ENCODE measurements at places on chromosomes 1 and 21.

- DNase-seq = peak; percentile 89
These were observed at the start of gene TRAPPC10 for GRCh38 chr21:44011579-44012473. Gene TRAPPC10, plus strand, starts transcription at chr21:44012309. Its CDS starts 185 bp downstream, at chr21:44012494.

DNA sequence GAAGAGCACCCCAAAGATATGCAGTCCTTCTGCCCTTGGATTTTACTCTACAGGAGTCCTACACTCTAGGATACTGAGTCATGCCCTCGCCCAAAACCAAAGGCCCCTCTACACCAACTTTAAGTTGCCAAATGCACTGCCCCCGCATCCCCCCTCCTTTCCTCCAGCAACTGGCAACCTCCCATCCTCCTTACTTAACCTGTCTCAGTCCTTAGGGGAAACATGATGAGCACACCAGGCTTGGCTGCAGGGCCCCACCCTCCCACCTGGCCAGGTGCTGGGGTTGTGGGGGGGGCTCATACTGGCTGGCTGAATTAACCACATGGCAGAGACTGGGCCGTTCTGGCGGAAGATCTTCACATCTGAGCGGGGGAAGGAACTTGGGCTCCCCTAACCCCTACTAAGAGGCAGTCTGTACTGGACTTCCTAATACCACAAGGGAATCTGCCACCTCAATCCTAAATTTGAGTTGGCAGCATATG, 1.2 kb downstream of the HDGF start:
- DNase-seq = peak; percentile 69

GRCh38 chr21:28283641-28284490, 708.8 kb downstream of the LTN1 start:
- no peak for DNase-seq

- no peak for DNase-seq
These were observed 44.9 kb upstream of the EFHD2 start for GRCh38 chr1:15364740-15365139.

DNA sequence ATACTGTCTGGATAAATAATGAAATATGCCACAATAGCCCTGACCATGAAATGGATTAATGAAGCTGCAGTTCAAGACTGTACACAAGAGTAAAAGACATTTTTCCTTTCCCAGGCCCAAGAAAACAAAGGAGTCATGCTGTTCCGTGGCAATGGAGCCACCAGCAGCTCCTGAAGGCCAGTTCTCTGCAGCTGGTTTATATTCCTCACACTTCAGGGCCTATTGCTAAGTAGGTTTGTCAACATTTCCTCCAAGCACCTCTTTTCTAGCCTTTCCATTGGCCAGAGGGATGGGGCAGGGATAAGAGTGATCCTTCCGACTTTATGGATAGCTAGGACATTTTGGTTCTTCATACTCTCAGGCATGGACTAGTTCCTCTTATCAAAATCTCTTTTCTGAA, 24.2 kb upstream of the RGL1 start:
- no peak for DNase-seq

GRCh38 chr1:83756984-83757717, 241.8 kb downstream of the TTLL7 start:
- DNase-seq = no peak

DNA sequence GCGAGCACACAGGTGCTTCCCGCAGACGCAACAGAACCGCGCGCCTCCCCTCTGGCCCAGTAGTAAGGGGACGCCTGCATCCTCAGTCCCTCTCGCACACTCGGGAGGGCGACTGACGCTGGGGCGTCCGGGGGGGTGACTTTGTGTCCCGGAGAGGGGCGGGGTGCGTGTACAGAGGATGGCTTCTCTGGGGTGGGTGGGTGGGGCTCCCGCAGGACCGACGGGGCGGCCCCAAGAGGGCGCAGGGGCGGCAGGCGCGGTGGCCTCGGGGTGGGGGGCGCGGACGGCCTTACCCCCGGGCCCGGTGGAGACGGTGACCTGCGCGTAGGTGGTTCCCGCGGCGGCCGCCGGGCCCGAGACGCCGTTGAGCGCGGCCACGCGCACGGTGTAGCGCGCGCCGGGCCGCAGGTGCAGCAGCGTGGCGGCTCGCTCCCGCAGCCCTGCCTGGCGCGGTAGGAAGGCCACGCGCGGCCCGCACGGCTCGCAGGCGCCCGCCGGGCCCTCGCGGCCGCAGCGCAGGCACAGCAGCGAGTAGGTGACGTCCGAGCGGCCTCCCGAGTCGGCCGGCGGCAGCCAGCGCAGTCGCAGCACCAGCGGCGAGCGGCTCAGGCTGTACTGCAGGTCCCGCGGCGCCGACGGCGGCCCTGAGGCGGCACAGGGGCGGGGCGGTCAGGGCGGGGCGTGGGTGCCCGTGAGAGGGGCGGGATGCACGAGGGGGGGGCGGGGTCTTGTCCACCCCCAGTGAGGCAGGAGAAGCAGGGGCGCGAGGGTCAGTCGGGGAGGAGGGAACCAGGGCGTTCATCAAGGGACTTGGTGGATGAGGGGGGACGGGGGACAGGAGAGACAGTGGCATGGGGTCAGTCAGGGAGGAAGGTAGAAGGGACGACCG, 12.1 kb downstream of the EPHA10 start:
- DNase-seq = peak; percentile 38

DNA sequence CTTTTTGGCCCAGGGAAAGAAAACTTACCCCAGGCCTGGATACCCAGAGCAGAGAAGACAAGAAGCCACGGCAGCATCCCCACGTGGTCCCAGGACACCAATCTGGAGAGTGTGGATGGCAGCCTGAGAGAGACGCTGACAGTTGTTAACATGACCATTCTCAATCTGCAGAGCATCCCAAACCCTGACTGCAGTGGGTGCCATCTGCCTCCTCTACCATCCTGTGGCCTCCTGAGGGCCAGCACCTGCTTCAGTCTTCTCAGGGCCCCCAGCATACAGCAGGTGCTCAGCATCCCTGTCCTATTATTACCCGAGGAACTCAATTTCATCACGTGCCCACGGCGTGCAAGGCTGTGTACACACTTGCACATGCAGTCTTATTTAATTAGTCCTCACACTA, 785 bp downstream of the PGLYRP4 start:
- no peak for DNase-seq

GRCh38 chr1:107142140-107142542, 1.3 kb downstream of the NTNG1 start:
- no peak for DNase-seq

DNA sequence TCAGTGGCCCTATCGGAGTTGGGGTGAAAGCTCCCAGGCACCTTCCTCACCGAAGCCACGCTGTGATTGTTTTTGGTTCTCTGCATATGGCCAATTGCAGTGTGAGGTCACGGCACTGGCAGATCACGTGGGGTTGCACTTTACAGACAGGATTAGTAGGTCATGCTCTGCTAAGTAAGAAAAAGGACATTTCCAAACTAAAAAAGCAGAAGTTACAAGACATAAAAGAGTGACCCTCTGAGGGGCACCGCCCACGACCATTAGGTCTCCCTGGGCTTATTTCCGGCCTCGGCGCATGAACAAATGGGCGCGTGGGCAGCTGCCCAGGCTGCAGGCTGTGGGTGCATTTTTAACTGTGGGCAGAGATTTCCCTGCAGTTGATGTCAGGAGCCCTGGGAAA, 2.0 kb downstream of the CAPN9 start:
- DNase-seq = no peak

DNA sequence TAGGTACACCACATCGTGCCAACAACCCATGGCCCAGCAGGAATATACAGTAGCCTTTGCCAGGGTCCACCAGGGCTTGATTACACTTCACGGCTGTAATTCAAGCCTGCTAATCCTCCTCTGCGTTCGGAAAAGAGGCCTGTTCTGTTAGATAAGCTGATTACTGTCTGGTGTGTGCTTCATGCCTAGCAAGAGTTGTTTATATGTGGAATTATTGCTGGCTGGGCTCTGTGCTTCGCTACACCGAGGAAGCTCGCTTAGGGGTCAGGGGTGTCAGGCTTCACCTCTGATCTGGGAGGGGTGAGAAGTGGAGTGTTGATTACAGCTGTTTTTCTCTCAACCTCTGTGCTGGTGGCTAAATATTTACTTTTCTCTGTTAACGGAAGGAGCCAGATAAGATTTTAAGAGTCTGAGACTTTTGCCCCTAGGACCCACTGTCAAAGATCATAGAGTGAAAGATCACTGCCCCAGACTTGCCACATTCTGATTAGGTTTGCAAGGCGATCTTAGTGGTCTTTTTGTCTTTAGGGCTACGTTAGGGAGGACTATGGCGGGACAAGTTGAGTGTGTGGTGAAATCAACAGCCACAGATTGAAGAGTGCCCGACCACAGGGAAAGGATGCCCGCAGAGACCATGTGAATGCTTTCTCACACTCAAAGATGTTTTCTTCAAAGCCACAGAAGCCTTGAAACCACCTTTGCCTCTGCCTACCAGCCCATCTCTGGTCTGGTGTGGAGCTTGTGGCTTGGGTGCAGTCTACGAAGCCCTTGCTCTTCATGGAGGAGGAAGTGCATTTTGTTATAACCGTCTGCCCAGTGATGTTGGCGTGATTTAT, 216.1 kb downstream of the PBX1 start:
- DNase-seq = no peak

DNA sequence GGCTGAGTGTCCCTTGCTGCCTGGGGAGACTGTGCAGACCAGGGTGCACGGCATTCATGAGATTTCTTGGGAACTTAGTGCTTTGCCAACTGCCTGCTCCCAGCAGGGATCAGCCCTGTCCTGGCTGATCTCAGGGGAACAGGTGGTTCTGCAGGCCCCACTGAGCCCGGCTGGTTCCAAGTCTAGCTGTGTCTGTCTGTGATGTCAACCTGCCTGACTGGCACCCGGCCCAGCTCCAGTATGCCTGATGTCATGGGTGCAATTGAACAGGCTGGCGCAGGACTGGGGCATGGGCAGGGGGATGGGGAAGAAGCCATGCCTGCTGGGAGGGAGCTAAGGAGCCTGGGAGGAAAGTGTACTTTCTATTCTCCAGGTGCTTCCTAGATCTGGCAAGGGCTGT, 227.1 kb downstream of the GRIK3 start:
- no peak for DNase-seq

GRCh38 chr1:77412820-77413530, 131.2 kb downstream of the AK5 start:
- DNase-seq = no peak

- DNase-seq = no peak
These were observed 104.6 kb downstream of the ZSCAN20 start for GRCh38 chr1:33576821-33577599.

DNA sequence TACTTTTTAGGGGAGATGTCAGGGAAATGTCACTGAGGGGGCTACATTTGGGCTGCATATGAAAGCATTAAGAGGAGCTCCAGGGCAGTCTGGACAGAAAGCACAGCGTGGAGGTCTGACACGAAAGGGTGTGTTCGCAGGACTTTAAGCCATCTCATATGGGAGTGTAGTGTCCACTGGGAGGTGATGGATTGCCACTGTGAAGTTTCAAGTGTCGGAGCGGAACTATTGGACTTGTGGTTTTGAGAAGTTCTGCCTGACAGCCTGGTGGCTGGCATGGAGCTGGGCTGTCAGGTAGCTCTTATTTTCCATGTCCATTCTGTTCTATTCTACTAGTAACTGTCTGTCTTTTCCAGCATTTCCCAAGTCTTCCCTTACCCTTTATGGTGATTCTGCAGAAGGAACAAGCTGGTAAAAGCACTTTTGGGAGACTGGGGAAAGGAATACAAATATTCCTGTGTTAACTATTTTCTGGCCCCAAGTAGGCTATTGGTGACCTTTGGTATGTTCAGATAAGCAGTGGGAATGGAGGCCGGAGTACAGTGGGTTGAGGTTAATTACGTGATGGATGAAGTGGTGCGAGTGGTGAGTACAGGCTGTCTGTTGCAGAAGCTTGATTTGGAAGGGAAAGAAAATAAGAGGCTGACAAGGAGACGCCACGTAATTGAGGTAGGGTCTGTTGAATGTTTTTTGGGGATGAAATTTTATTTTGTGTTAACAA, 19.3 kb downstream of the B3GALT5 start:
- DNase-seq = no peak

GRCh38 chr1:27669876-27670275, 2.1 kb downstream of the IFI6 start:
- no peak for DNase-seq

Data from stimulated activated naive CD8-positive, alpha-beta T cell treated with anti-CD3 and anti-CD28 coated beads, Interleukin-15, Interleukin-2, amounts not matched to agents 100 U/mL and 50 U/mL, for 24 hours (primary cell).